ENCODE measurements at places on chromosomes 2 and 18.

DNA sequence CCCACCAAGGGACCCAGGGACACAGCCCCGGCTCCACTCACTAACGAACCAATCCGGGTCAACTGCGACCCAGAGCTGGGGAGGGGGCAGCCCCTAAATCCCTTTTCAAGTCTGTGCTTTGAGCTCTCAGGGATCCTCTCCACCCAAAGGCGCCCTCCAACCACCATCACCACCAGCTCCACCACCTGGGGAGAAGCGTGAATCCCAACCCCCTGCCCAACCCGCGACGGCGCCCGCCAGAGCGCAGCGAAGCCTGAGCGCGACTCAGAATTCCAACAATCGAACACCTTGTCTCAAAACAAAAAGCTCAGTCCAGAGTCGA lies 497 bp downstream of the DSC3 start:
- DNase-seq, result no peak

GRCh38 chr18:73487966-73488365 lies 620.2 kb upstream of the NETO1 start:
- no peak for DNase-seq

- no peak for DNase-seq
These were observed 40.5 kb upstream of the GAREM1 start for GRCh38 chr18:32511147-32511546.

- DNase-seq, result no peak
These were observed 38.4 kb downstream of the SEPTIN10 start for GRCh38 chr2:109575373-109575772.

DNA sequence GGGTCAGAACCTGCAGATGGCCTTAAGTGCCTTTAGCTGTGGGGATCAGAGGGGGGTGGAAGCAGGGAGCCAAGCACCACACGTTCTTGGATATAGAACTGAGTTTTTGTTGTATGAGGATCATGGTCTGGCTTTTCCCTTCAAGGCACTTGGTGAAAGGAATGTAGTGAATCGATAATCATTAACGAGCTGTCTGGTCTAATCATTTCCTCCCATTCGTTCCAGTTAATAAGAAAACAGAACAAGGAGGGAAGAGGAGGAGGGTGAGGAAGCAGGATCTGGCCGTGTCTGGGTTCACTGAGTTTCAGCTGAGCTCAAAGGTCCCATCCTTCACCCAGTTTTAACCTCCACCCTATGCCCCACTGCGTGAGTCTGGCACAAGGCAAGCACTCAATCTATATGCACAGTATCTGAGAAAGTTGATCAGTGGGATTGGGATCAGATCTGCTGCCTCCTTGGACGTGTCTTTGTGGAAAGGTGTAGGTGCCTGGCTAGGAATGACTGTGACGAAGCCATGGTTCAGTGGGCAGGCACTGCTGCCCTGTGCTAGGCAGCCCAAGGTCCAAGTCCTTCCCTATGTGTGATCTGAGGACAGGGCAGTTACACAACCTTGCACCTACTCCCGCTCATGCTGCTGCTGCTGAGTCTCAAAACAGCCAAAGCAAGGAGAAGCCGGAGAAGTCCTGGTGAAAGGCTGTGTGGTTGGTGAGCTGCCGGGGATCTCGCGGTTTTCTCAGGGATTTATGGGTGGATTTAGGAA lies 54.8 kb downstream of the GALNT14 start:
- no peak for DNase-seq

GRCh38 chr2:135532581-135532980 lies 1.3 kb downstream of the R3HDM1 start:
- DNase-seq, result no peak

DNA sequence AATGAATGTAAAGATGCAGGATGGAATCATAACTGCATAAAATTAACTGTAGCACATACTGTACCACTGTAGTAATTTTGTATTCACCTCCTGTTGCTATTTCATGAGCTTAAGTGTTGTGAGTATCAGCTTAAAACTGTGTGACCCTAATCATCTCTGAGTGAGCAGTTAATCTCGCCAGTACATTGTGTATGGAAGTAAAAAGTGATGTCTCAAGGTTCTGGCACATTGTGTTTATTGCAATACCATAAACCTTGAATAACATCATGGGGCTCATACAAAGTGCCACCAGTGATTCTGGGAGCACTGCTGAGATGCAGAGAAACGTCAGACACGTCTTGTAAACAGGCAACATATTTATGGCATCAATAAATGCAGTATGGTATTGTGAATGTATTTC lies 124.5 kb downstream of the PMAIP1 start:
- no peak for DNase-seq

DNA sequence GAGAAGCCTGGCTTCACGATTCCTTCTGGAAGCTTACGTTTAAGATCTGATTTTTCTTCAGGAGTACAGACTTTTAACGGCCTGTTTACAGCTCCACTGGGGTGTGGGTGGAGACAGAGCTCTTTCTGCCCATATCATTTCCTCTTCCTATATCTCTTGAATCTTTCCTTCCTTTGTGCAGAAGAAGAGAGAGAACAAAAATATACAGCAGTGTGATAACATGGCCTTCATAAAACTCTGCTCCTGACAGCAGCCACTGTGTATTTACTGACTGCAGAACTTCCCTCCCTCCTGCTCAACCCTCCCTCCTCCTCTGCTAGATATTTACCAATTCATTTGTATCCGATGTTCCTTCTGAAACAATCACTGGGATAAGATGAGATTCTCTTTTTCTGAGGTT lies 34.1 kb upstream of the REEP1 start:
- DNase-seq, result no peak

DNA sequence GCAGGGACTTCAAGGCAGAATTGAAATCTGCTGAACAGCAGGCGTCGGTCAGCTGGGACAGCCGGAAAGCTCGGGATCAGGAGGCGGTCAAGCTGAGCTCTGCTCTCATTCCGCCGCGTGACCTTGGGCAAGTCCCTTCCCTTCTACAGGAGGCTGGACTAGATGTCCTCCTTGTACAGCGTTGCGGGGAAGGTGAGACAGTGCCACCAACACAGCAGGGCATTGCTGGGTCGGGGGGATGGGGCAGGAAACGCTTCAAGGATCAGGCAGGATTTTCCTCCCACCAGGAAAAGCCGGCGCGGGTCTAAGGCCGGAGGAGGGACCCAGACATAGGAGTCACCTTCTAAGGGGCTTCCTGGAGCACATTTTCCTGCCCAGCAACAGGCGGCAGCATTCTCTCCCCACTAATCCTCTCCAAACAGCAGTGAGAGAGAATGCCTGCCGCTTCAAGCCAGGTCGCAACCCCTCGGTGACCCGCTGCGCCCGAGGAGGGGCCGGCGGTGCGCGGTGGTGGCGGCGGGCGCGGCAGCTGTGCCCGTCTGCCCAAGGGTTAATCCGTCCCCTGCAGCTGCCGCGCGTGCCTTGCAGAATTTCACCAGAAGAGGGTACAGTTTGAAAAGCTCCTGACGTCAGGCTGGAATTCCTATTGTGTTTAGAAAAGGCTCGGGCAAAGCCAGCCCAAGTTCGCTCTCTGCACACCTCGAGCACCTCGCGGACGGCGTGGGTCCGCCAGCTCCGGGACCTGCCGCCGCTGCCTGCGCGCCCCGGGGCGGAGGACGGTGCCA lies at the start of gene KCNF1:
Gene KCNF1 (plus strand): TSS at position 644 of the 785 bp plus-strand sequence. CDS start 493 bp downstream, outside the sequence.
- DNase-seq, result no peak

- DNase-seq, result no peak
These were observed 42.1 kb downstream of the HS1BP3 start for GRCh38 chr2:20608666-20609348.

GRCh38 chr2:190627448-190628412 lies 21.2 kb upstream of the NAB1 start:
- no peak for DNase-seq

- DNase-seq, result no peak
These were observed 237.5 kb downstream of the SRBD1 start for GRCh38 chr2:45373534-45373933.

DNA sequence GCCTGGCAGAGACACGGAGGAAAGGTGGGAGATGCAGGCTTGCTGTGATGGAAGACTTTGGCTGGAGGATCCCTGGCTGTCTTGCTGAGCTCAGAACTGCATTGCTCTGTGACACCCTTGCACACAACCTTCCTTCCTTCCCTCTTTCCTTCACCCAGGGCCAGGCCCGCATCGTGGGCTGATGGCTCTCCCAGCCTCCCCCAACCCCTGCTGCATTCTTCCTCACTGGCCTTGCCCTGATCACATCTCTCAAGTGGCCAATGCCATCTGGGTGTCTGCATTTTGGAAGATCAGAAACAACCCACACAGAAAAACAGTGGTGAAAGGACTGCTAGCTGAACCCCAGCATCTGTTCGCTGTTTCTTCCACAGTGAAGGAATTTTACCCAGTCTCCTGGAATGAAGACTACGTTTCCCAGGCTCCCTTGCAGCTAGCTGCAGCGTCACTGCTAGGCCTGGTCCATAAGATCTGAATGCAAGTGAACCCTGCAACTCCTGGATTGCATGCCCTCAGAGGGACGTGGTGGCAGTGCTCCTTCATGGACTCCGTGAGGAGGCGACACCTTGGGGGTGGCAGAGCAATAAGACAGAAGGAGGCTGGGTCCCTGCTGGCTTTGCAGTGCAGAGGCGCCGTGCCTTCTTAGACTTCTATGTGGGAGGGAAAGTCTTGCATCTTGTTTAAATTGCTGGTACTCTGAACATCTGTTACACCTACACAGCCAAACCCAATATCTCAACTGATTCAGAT lies 78.9 kb upstream of the YWHAQ start:
- no peak for DNase-seq

DNA sequence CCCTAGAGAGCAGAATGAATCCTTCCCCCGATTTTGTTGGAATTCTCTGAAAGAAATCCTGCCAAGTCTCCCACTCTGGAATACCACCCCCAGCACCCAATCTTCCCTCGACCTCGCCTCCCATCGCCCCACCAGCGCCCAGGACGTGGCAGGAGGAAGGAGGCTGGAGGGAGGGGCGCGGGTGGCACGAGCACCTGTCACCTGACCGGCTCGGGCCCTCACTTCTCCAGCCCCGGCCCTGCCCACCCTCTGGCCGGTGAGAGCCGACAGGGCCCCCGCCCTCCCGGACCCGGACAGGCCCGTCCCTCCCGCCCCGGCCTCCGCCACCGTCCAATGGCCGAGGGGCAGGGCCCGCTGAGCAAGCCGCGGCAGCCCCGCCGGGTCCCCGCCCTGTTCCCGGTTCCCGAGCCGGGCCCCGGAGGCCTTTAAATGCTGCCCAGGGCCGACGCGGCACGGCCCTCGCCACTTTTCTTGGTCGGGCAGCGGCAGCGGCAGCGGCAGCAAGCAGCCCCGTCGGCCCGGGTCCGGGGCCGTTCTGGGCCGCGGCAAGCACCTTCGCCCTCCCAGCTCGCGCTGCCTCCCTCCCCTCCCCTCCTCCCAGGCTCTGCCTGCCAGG lies at the start of gene LGALSL:
Gene LGALSL (plus strand): TSS at position 393 of the 616 bp plus-strand sequence. CDS start 384 bp downstream, outside the sequence.
- DNase-seq, result no peak

GRCh38 chr18:73235491-73235890 lies 367.7 kb upstream of the NETO1 start:
- no peak for DNase-seq

DNA sequence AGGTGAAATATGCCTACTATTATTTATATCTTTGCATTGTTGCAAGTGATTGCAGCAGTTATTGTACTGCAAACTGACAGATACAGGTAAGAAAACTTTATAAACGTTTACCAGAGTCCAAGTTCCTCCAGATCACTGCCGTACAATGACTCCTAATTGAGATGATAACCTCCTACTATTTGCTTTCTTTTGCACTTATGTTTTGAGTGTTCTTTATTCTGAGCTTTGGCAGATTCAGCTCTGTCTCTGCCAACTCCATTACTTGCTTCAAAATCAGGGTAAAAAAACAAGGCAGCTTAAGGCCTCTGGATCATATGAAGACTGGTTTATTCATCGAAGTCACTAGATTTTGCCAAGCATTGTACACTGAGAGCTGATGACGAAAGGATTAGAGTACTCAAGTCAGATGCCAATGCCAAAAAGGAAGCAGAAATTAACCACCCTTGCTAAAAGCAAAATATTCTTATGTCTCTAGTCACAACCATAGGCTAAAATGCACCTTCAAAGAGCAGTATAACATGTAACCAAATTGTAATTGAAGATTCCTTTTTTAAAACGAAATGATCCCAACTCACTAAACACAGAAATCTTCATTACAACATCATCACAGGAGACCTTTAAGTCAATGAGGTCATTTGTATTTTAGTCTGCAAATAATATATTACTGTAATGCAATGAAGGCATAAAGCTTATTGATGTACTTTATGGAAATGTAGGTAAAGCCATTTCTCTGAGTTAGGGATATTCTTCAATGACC lies 10.5 kb upstream of the IKZF2 start:
- DNase-seq, result no peak

DNA sequence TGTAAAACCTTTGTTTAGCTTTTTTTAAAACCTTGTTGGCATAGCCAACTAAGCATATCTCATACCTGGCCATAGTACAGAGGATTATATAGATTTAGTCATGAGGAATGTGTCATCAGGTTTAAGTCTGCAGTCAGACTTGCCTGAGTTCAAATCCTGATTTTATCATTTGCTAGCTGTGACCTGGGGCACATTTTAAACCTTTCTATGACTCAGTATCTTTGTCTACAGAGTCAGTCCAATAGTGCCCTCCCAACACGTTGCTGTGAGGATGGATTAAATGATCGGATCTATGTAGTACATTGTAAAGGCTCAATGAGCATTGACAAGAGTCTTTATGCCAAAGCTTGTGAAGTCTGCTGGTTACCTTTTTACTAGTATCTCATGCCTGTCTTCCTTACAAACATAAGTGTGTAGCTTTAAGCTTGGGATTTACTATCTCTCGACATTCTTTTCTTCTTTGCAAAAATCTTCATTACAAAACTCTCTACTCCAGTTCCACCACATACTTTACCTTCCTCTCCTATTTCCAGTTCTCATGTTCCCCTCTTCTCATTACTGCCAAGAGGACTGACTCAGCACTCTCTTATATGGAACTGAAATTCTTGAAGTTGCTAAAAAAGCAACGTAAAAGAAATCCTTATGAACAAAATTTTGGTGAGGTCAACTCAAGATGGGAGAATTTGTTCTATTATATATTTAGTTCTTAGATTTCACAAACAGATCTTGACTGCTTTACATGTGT lies 68.1 kb upstream of the RBMS1 start:
- no peak for DNase-seq

DNA sequence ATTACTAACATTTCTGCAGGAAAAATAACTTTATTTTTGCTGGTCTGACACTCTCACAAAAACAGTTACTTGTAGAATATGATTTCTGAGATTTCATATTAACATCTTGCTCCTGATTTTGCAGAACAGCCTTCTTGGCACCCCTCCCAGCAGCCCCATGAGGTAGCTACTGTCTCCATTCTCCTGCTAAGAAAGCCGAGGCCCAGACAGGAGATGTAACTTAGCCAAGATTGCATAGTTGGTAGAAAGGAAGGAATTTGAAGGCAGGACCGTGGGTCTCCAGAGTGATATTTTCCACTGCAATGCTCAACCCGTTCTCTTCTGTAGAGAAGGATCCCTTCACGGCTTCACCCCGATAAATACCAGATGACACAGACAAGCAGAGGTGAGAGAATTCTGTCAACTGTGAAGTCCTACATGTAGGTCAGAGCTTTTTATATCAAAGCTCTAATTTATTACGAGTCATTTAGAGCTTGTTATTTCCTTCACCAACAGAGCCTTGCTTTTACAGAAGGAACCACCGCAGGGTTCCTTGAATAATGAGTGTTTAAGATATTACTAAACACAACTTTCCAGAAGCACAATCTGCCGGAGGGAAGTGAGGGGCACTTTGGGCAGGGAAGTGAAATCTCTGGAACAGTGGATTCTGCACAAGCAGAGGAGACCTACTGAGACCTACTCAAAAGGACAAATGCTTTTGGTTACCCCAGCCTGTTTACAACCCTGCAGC lies 48.0 kb upstream of the MYCN start:
- no peak for DNase-seq
